Testis (tissue), 5 donors: ENCODE measurements at places on chromosomes 4 and X. TPM values are rescaled to one million over a fixed set of nuclear protein-coding genes. Genes with fewer than 3 reads are reported as not detected.

NAP1L2 gene
- total RNA-seq = 5.1 TPM

PRSS12 gene
- 65.4 TPM for total RNA-seq

POF1B gene
- total RNA-seq = 0.25 TPM

TLR2 gene
- 12.0 TPM for total RNA-seq

POU4F2 gene
- 0.93 TPM for total RNA-seq

NSUN7 gene
- total RNA-seq = 33.3 TPM

TEC gene
- total RNA-seq = 9.2 TPM

KIF4A gene
- 2.0 TPM for total RNA-seq

NUDT11 gene
- 109 TPM for total RNA-seq

HPGD gene
- total RNA-seq = 2.1 TPM

ZRSR2 gene
- total RNA-seq = 6.6 TPM

OTUD4 gene
- 90.9 TPM for total RNA-seq

GLRA3 gene
- 1.3 TPM for total RNA-seq

RNF150 gene
- total RNA-seq = 7.8 TPM

HTN3 gene
- total RNA-seq = not detected

YIPF7 gene
- not detected for total RNA-seq

CXCL1 gene
- not detected for total RNA-seq

NPY1R gene
- 2.4 TPM for total RNA-seq

ZNF711 gene
- 154 TPM for total RNA-seq

PGRMC1 gene
- total RNA-seq = 99.9 TPM

HMGN5 gene
- total RNA-seq = 105 TPM

MOSPD2 gene
- 14.9 TPM for total RNA-seq

RLIM gene
- total RNA-seq = 30.9 TPM

USP17L17 gene
- total RNA-seq = not detected

GPM6B gene
- total RNA-seq = 10.2 TPM

GAGE12F gene
- total RNA-seq = 2.4 TPM

FAM114A1 gene
- 96.2 TPM for total RNA-seq

CENPVL1 gene
- not detected for total RNA-seq

HTN1 gene
- not detected for total RNA-seq

CDS1 gene
- 15.2 TPM for total RNA-seq

GLRA2 gene
- total RNA-seq = not detected

TMPRSS11D gene
- 0.19 TPM for total RNA-seq

PABPC1L2B gene
- 0.62 TPM for total RNA-seq

CXXC4 gene
- total RNA-seq = 10.2 TPM

UGT2B15 gene
- total RNA-seq = 0.50 TPM
